ENCODE measurements at places on chromosomes 5 and 9.

DNA sequence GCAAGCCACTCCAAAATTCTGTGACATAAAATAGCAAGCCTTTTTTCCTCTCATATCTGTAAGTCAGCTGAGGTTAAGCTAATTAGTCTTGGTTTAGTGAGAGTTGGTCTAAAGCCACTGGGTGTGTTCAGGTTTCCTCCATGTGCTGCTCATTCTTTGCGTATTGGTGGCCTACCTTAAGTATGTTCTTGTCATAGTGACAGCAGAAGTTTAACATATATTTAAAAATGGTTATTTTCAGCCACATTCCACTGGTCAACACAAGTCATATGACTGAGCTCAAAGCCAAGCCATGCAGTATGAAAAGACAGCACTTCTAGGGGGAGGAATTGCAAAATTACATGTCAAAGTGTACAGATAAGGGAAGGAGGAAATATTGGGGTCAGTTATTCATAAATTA lies 100.5 kb upstream of the FGF10 start:
- DNase-seq, result no peak

DNA sequence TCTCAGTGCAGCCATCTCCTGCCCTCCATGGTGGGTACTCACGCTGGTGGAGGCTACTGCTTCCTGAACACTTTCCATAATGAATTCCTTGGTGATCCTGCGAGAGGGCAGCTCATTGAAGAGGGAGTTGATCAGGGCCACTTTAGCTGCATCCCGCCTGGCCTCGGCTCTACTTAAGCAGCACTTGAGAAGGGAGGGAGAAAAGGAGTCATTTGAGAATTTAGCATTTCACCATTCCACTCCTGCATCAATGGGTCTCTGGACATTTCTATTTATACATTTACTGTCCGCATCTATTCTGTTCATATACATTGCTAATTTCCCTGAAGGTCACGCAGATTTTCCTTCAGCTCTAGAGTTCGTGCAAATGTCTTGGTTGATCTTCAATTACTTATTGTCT lies 35.1 kb downstream of the LIX1 start:
- DNase-seq, result no peak

DNA sequence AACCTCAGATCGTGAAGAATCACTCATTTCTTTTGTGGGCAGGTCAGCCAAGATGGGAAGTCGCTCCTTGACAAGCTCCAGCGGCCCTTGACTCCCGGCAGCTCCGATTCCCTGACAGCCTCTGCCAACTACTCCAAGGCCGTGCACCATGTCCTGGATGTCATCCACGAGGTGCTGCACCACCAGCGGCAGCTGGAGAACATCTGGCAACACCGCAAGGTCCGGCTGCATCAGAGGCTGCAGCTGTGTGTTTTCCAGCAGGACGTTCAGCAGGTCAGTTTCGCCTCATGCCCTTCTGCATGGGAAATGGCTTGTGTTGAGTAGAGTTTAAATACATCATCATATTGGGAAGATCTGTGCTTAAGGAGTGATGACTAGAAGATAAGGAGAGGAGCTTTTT lies 173.3 kb downstream of the TRIO start:
- no peak for DNase-seq

DNA sequence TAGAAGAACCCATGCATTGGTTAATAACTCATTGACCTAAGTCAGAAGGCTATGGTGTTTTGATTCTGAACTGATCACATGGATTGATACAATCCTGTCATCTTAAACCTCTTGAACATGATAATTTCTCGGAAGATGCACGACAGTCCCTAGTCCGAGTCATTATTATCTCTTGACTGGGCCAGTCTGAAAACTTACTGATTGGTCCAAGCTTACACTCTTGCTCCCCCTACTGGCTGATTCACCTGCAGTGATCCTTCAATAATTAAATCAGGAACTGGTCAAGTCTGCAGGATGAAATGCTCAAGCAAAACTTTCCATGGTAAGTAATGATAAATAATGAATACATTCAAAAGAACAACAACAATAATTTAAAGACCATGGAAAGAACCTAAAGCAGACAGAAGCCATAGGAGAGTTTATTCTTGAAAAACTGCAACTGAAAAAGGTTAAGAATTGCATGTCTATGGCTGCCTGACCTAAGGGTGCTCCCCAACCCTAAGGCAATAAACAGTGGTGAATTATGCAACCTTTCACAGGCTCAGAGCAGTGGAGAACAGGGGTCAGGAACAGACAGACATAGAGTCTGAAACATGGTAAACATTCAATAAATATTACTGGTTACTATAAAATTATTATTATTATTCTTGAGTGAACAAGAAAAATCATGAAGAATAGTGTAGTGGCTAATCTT lies 79.3 kb downstream of the BRINP1 start:
- peak; percentile 40 for DNase-seq

DNA sequence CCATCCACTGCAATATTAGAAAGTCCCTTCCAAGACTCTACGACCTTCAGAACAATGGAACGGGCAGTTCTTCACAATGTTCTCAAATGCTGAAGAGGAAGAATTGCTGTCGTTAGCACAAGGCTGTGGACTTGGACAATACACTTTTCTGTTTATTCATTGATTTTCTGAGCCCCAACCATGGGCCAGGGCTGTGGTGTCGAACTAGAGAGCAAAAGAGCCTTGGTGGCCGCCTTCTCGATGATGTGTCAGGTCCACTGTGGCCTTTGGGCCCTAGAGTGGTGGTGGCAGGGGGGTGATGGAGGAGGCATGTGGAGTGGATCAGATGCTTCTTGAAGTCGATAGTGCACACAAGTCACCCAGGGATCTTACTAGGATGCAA lies 18.5 kb upstream of the KIF12 start:
- DNase-seq, result no peak

GRCh38 chr5:140561753-140562523 lies 2.5 kb downstream of the APBB3 start:
- DNase-seq, result no peak

GRCh38 chr5:146878476-146879172 lies at the start of gene PPP2R2B:
Gene PPP2R2B, minus strand, starts transcription at chr5:146878757.
- peak; percentile 48 for DNase-seq

DNA sequence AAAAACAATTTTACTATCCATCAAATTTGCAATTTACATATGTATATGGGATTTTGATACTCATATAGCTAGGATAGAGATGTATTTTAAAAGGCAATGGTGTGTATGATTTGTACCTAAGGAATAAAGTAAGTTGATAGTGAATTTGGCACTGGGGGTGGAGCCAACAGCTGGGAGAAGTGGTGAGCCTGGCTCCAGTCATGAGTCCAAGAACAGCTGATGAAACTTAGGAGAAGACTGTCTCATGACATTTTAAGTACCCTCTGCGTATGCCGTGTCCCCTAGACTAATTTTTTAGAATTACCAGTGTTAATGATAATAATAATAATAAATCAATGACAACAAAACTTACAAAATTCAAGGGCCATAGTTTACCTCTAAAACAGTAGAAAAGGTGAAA lies 181.4 kb downstream of the ADCY2 start:
- DNase-seq, result no peak

- DNase-seq, result no peak
These were observed 170.0 kb upstream of the CDH18 start for GRCh38 chr5:20158006-20158405.

- no peak for DNase-seq
These were observed 5.2 kb downstream of the KCNN2 start for GRCh38 chr5:114367029-114367428.

- DNase-seq, result no peak
These were observed 303 bp downstream of the LIFR start for GRCh38 chr5:38556088-38556598.

GRCh38 chr5:66993448-66993847 lies 203.2 kb downstream of the CD180 start:
- no peak for DNase-seq

GRCh38 chr5:36214436-36214835 lies 27.3 kb downstream of the NADK2 start:
- no peak for DNase-seq

GRCh38 chr5:17912794-17913193 lies 278.5 kb downstream of the TAF11L14 start:
- no peak for DNase-seq

DNA sequence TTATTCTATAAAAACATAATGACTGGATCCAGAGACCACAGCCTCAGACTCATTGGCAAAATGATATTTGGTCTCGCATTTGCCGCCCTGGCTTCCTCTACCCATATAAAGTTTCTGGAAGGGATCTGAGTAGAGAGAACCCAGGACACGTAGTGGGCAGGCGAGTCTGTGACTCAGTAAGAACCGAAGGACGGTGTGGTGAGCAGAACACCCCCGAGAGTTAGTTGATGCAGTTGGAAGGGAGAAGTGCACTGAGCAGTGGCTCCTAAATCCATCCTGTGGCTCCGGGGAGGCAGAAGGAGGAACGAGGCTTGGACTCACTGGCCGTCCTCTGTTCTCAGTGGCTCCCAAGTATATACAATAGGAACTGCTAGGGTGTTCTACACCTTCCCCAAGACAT lies 11.5 kb downstream of the SPRY4 start:
- no peak for DNase-seq

- peak; percentile 65 for DNase-seq
These were observed 20.6 kb downstream of the SLC38A9 start for GRCh38 chr5:55691265-55692105.

- DNase-seq, result no peak
These were observed 22.4 kb upstream of the KIF12 start for GRCh38 chr9:114121227-114122135.

DNA sequence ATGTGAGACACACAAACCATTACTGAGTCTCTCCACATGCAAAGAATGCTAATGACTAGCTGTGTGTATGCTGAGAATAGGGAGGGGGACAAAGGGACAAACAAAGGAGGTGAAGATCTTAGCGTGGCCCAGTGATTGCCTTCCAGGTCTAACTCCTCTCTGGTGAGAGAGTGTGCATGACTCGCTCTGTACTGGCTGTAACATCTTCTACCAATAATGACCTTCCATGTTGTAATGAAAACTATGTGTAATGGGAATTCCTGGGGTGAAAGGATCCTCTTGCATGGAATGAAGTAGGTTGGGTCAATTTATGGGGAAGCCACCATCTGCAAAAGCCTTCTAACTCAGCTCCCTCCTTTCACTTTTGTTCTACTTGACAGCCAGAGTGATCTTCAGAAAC lies 24.4 kb upstream of the GPR151 start:
- peak; percentile 45 for DNase-seq

- DNase-seq, result no peak
These were observed 471.3 kb downstream of the LRRC70 start for GRCh38 chr5:63049935-63050334.

DNA sequence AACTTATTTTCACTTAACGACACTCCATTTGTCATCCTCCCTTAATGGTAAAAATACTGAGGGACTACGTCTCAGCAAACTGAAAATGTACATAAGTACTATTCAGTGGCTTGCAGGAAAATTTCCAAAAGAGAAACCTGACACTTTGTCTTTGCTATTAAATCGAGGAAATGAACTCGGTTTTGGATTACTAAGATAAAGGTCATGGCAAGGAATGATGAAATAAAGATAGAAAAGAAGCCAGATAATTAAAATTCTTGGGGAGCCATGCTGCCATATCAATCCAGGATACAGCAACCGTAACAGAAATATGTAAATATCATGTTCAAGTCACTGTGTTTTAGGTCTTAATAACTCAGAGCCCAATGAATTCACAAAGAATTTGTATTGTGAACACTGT lies 647.8 kb downstream of the CDH9 start:
- DNase-seq, result no peak

GRCh38 chr5:141149812-141150211 lies at the start of gene PCDHB6:
Gene PCDHB6, plus strand, starts transcription at chr5:141150057. Its CDS starts 201 bp downstream, at chr5:141150258.
- peak; percentile 1 for DNase-seq

DNA sequence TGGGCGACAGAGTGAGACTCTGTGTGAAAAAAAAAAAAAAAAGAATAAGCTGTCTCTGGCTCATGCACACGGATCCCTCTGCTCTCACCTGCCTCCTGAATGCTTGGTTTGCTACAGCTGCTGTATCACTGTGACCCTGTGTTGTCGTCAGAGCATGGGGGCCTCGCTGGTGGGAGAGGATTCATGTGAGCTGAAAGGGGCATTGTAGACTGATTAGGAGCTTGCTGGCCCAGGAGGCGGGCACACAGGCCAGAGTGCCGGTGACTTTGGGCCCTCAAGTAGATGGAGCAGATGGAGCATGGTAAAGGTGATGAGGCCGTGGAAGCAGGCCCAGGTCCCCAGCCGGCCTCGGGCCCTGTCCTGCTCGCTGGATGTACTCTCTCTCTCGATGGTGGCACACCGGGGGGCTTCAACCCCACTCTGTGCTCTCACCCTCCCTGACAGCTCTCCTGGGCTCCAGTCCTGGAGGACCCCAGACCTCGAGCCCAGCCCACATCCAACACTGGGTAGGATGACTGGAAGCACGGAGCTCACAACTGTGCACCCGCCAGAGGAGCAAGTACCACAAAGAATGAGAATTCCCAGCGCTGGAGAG lies 7.1 kb downstream of the FLT4 start:
- no peak for DNase-seq

DNA sequence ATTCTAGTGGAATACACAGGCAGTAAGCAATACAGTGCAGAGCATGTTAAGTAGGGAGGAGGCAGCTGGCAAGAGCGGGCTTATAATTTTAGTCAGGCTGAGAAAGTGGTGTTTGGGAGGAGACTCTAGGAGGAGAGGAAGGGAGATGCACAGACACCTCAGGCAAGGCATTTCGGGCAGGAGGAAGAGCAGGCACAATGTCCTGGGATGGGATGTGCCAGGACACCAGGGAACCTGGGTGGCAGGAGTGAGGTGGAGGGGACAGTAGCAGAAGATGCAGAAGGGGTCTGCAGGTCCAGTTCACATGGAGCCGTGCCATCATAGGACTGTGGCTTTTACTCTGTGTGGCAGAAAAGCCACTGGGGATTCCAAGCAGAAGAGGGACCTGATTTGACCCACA lies 143.7 kb upstream of the FSTL4 start:
- DNase-seq, result no peak

DNA sequence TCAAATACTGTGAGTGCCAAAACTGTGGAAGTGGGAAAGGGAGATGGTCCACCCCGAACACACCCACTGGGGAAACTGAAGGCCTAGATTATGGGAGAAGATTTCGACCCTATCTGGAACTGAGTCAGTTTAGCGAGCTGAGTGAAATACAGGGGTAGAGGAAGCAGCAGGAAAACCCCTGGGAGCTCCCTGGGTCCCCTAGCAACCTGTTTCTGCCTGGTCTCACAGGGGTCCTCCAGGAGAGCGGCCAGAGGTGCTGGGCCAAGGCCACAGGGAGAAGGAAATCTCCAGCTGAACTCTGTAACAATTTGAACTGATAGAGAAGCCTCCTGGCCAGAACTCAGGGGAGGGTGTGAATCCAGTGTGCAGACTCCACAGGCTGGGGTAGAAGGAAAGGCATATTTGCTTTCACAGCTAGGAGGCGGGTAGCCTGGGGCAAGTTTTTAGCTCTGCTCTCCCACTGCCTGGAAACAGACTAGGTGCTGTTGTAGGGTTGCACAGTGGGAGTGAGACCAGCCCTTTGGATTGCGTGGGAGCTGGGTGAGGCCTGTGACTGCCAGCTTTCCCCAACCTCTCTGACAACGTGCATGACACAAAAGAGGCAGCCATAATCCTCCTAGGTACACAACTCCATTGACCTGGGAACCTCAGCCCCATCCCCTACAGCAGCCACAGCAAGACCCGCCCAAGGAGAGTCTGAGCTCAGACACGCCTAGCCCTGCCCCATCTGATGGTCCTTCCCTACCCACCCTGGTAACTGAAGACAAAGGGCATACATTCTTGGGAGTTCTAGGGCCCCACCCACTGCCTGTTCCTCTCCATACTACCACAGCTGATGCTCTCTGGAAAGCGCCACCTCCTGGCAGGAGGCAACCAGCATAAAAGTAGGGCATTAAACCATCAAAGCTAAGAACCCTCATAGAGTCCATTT lies 78.8 kb upstream of the GPBP1 start:
- no peak for DNase-seq
